ENCODE measurements at places on chromosomes 3 and 15. TPM values are rescaled to one million over a fixed set of nuclear protein-coding genes. Genes with fewer than 3 reads are reported as not detected.

Gene GRK7
- not detected for total RNA-seq

- no peak for DNase-seq
These were observed 65.0 kb upstream of the DAZL start for GRCh38 chr3:16670191-16670590.

DNA sequence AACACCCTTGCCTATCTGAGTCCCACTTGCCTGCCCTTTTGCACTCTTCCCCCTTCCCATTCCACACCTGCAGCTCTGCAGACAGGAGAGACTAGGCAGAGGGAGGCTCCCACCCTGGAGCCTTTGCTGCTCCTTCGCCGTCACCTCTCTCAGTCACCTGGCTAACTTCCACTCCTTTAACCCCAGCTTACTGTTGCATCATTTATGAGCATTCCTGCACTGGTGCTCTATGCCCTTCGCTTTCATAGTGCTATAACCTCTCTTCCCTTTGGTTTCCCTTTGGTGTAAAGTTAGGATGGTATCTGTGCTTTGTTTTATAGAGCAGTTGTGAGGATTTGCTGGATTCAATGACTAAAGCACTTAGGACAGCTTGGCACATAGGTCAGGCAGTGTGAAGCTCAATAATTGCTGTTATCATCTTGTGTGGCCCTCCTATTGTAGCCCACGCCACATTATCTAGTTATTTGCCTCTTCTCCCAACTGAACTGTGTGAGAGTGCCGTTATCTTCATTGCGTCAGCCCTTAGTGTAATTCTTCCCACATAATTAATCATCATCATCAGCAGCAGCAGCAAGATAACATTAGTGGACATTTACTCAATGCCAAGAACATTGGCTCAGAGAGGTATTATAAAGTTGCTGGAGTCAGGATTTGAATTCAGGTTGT, 253.9 kb downstream of the CACNA2D3 start:
- peak; percentile 29 for DNase-seq

GRCh38 chr3:117252208-117252607, 542.6 kb downstream of the TUSC7 start:
- DNase-seq: no peak

DNA sequence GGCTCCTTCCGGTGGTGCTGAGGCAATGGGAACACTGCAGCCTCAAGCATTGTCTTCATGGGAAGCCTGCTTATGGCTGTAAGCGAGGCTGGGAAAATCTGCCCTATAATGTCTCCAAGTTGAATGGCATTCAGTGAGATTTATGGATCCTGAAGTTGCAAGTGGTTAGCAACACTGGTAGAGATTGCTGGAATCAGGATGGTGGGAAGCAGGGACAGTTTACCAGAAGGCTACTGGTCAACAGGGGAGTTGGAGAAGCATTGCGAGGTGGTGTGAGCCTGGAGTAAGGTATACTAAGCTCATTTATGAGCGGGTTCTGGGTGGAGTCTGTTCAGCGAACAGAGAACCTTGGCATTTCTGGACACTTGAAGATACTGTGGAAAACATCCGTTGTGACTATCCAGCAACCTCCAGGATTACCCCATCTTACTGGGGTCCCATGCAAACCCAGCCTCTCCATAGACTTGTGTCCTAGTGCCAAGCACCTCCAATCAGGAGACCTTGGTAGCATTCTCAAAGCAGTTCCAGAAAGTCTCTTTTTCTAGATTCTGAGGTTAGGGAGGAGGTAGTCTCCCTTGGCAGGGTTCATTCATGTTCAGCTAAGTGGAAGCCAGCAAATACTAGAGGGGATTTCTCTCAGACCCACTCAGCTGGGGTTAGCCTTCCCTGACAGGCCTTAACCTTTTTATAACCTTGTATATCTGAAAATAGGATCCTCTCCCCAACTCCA, 7.3 kb downstream of the RPSA start:
- DNase-seq: no peak

DNA sequence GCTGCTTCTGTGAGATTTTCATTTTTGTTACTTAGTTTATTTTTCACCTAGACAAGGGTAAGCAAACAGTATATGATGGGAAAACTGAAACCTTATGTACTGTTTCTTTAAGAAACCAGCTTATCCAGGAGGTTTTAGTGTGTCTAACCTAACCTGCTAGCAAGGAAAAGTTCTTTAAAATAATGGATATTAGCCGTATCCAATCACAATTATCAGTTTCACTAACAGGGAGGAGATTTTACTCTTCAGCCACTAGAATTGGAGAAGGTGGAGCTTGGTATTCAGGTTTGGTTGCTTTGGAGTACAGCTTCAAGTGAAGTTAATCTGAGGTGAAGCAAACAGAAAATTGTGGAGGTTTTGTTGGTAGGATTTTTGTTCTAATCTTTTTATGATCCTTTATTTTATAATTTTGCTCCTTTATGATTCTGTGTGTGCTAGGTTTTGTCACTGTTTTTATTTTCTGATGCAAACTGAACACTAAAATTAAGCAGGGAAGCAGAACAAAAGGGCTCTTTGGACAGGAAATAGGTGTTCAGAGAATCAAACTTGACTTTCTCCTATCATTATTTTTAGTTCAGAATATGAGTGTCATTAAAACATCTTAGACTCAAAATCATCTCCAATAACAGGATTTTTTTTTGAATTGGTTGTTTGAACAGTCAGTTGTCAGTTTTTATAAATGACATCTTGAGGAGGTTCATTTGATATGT, 13.0 kb downstream of the ZFAND6 start:
- peak; percentile 95 for DNase-seq

DNA sequence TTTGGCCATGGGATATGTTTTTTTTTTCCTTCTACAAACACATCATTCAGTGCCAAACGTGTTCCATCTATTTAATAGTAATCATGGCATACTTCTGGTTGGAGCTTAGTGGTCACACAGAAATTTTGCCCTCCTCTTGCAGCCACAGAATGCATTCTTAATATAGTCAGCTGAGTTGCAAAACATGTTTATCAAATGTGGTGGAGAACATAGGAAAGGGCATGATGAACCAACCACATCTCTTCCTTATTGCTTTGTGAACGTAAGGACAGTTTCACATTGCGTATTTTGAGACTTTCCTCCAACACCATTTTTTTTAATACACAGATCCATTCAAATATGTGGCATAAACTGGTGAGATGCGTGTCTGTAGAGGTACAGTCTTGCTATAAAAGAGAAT, 106.8 kb downstream of the BBX start:
- DNase-seq: no peak

- peak; percentile 16 for DNase-seq
These were observed 391.1 kb upstream of the MDFIC2 start for GRCh38 chr3:70703305-70704102.

Gene SYNPR
- total RNA-seq: 1.7 TPM

DNA sequence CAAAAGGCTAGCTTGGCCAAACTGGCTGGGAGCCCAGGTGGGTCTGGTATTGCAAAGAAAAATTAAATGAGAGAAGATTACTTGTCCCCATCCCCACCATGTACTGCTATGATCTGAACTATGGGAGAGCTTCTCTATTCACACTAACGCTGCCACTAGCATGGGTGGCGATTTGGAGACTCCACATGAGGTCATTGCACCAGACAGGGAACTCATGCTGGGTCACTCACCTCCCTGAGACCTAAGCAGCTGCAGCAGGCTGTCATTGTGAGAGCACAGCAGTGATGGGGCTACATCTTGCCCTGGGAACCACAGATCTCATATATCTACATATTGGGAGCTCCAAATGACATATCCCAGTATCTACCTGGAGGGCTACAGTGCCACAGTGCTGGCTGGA, 36.3 kb upstream of the NECTIN3 start:
- no peak for DNase-seq

Gene IMPDH2
- total RNA-seq: 159 TPM

GRCh38 chr3:108448593-108448992, 61.8 kb downstream of the MYH15 start:
- DNase-seq: no peak

Gene HRG
- not detected for total RNA-seq

Gene ERC2
- not detected for total RNA-seq

DNA sequence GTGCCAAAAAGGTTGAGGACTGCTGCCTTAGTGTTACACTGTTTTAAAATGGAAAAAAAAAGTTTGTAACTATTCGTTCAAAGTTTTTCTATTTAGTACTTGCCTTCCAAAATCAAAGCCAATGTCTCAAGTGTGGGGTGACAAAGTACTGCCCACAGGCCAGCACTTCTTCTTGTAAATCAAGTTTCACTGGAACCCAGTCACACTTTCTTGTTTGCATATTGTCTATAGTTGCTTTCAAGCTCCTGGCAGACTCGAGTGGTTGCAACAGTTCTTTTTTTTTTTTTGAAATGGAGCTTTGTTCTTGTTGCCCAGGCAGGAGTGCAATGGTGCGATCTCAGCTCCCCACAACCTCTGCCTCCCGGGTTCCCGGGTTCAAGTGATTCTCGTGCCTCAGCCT, 75.3 kb upstream of the RPL35A start:
- DNase-seq: no peak

GRCh38 chr3:188157971-188158370, 4.0 kb downstream of the LPP start:
- no peak for DNase-seq

Gene UCN2
- not detected for total RNA-seq

Gene TP63
- total RNA-seq: not detected

DNA sequence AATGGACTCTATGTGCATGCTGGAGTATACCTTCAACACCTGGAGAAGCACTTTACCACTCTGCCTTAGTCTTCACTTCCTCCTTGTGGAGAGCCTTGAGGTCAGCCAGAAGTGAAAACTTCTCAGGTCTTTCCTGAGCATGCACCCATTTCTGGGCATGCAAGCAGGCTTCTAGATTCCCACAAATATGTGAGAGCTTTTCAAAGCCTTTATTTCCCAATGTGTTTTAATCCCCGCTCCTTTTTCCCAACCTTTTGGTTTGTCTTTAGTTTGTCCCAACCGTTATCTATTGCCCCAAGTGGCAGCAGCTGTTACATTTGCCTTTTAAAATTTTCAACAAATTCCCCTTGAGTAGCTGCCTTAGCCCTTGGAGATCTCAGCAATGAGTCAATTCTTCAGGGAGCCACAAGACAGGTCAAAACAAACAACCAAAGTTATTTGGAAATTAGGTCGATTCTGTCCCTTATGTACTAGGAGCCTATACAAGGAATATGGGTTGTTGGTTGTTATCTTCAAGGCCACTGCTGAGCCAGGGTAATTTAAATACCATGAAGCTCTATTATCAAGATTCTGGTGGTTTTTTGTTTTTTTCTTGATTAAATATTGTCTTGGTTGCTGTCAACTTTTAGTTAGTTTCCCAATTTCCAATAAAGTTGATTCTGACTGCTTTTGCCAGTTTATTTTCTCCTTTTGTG, 44.4 kb downstream of the LSM3 start:
- DNase-seq: no peak

DNA sequence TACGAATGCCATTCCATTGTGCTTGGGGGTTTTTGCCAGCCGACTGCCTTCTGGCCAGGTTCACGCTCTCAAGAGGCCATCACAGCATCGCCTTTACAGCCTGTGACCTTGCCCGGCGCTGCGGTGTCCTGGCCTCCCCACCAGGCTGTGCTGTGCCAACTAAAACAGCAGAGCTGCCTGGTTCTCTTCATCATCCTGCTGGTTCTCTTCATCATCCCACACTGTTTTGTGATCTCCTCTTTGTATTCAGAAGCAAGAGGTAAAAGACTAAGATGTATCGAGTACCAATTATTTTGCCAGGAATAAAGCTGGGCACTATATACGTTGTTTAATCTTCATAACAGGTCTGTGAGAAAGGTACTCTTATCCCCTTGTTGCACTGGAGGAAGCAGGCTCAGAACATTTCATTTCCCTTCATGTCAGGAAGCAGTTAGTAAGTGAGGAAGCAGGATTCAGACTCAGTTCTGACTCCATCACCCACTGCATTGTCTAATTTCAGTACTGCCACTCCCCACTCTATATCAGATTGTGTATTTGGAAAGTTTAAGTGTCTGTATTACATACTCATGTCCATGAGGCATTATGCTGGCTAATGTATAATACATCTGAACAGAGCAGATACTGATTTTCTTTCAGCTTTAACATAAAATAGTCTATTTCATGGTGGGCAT, 92.7 kb downstream of the LRRC28 start:
- no peak for DNase-seq

DNA sequence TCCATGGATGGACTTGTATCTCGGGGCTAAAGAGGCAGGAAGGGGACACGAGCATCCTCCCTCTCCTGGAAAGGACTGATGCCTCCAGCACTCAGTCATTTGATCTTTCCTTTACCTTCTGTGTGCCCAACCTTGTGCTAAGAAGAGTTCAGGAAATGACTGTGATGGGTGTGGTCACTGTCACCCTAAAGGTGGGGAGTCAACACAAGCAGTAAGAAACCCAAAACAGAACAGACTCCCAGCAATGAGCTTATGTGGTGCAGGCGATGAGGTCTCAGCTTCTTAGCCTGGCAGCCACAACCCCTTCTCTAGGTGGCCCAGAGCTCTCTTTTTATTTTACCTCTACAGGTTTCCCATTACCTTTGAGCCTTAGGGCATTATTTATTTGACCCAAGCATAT, 3.8 kb downstream of the MPI start:
- peak; percentile 37 for DNase-seq

DNA sequence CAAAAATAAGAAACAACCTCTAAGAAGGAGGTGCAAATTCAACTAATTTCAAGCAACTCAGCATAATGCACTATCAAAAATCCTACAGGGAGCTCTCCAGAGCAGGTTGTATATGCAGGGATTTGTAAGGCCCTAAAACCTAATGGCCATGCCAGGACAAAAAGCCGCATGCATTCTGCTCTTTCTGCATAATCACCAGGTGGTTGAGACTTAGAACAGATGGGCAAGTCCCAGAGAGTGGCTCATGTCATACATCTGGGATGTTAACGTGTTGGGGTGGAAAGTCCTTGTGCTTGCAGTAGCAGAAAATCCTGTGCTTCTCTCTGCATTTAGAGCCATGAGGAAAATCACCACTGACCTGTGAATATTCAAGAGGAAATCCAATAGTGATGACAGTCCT, 1002.9 kb downstream of the AGBL1 start:
- no peak for DNase-seq

Gene CACNA1D
- total RNA-seq: 31.7 TPM

DNA sequence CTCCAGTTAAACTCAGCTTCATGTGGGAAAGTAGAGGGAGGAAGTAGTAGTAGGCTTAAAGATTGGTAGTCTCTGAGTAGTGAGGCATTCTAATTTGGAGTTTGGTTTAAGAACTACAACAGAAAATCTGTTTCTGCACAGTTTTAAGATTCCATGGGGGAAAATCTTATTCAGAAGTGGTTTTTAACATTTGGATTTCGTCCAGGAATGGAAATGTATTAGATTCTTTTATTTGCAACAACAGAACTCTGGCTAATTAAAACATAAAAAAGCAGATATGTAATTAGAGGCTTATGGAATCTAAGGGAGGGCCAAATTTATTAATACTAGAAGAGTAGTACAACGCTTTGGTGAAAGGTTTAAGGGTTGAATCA, 36.0 kb downstream of the NECTIN3 start:
- no peak for DNase-seq
